ENCODE measurements at places on chromosomes 3 and 15. TPM values are rescaled to one million over a fixed set of nuclear protein-coding genes. Genes with fewer than 3 reads are reported as not detected.

The ADAMTSL3 gene
- total RNA-seq = 0.77 TPM

The ARF4 gene
- total RNA-seq = 160 TPM

DNA sequence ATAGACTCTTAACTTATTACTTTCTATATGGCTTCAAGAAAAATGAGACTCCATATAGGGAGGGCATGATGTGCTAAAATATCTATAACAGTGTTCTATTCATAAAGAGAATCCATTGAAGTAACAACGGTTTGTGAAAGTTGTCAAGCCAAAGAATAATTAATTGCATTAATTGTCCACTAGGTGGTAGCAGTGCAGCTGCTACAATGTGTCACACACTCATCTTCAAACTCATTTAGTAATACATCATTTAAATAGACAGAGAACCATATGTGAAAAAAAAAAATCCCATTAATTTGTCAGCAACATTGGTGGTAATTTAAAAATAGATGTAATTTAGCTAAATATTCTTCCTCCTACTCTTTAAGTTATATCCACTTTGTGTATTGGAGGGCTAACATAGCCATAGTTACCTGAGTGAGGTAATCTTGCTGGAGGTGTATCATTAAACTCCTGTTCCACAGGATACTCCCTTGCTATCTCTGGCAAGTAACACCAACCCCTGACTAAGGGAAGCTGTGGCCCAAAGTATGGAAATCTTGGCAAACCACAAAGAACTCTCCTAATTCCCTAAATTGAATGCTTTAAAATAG, 3.7 kb upstream of the CPA3 start:
- no peak for DNase-seq

GRCh38 chr3:25071846-25072245, 356.2 kb upstream of the RARB start:
- DNase-seq = no peak

GRCh38 chr3:63528325-63529000, 124.0 kb upstream of the SNTN start:
- no peak for DNase-seq
